GM23248 (cell line): ENCODE measurements at places on chromosomes 11 and 22. TPM values are rescaled to one million over a fixed set of nuclear protein-coding genes. Genes with fewer than 3 reads are reported as not detected.
A peak's percentile ranks its signal among the peaks of the same experiment; 100 is the strongest.

The BAIAP2L2 gene
- 13.2 and 13.4 TPM in 2 replicates for polyA plus RNA-seq

The ACR gene
- polyA plus RNA-seq, result not detected in 2 replicates

The MAJIN gene
- not detected in 2 replicates for polyA plus RNA-seq

The KRTAP5-9 gene
- not detected in 2 replicates for polyA plus RNA-seq

The CD3G gene
- not detected in 2 replicates for polyA plus RNA-seq

The PELI3 gene
- 5.3 and 5.8 TPM in 2 replicates for polyA plus RNA-seq

The ESRRA gene
- 17.2 and 18.1 TPM in 2 replicates for polyA plus RNA-seq

The DNAJB13 gene
- polyA plus RNA-seq, result 0.41 TPM in 2 replicates

The IGF2 gene
- 0.06 and 0.18 TPM in 2 replicates for polyA plus RNA-seq

The MPEG1 gene
- polyA plus RNA-seq, result not detected in 2 replicates

GRCh38 chr11:127491589-127491988 lies 491.0 kb upstream of the KIRREL3 start:
- no peak for DNase-seq

GRCh38 chr11:34356913-34357700 lies 703 bp downstream of the ABTB2 start:
- DNase-seq, result peak; percentile 80

GRCh38 chr11:102109896-102110760 lies at the start of gene YAP1:
Gene YAP1 (plus strand): TSS chr11:102110447. CDS start chr11:102110849, 402 bp downstream.
- DNase-seq, result peak; percentile 95

DNA sequence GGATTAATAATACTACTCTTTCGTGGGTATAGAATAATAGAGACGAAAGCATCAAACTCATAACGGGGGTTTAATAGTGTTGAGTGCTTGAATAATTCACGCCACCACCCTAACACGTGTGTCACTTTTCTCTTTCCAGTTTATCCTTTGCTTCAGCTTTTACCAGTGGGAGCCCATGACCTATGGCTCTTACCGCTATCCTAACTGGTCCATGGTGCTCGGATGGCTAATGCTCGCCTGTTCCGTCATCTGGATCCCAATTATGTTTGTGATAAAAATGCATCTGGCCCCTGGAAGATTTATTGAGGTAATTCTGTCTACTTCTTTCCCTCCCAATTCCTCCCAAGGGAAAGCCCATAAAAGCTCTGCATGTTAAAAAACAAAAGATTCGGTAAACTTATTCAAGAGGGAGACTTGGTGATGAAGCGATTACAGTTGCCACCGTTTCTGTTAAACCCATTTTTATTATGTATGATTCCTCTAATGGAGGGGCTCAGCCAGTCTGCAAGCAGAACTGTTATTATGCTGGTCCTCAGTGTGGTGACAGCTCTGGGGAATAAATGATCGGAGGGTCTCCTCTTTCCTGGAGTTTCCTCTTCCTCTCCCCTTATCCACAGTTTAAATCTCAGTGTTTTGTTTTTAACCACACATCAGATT lies 17.1 kb upstream of the NELL1 start:
- DNase-seq, result no peak

DNA sequence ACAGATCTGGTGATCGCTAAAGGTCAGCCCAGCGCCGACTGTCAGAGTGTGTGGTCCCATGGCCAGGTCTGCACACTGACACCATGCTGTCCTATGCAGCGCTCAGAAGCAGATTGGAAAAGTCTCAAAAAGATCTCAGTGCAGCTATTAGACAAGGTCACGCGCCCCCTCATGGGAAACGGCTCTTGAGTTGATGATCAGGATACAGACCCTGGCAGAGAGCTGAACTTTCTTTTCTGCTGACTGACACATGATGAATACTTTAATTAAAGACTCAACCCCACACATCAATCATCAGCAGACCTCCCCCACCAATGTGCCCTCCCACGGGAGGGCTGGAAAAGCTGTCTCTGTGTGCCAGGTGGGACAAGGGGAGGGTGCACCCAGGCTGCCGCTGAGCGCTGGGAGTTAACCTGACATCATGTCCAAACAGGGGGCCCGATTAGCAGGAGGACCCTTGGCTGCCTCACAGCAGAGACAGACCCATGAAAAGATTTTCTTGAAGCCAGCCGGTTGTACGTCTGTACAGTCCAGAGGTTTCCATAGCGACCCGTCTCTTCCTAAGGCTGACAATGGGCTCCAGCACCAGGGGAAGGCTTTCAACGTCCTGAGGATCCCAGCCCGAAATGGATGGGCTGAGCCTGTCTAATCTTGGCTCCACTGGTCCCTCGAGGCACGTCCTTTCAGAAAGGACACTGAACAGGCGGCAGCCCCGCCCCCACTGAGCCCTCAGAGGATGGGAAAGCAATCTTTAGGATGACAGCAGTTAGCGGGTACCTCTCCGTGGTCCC lies 26.9 kb downstream of the RASD2 start:
- DNase-seq, result no peak

DNA sequence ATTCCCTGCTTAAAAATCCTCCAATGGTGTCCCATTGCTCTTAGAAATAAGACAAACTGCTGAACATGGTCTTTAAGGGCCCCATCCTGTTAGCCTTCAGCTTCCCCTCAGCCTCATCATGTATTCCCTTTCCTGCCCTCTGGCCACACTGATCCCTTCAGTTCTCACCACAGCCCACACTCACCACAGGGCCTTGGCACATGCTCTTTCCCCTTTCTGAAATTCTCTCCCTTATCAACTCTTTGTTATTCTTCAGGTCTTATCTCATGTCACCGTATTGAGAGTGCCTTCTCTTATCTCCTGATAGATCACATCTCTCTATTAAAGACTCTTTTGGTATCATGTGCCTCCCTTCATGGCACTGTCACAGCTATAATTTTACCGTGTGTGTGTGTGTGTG lies 167.8 kb upstream of the MPPED2 start:
- no peak for DNase-seq

GRCh38 chr11:20754933-20755332 lies 85.5 kb downstream of the NELL1 start:
- no peak for DNase-seq

- DNase-seq, result no peak
These were observed 964 bp upstream of the REXO2 start for GRCh38 chr11:114438303-114438702.

- DNase-seq, result no peak
These were observed 40.1 kb upstream of the PRR5 start for GRCh38 chr22:44661659-44662569.

GRCh38 chr22:38401336-38402084 lies 53.5 kb downstream of the KCNJ4 start:
- DNase-seq, result no peak

DNA sequence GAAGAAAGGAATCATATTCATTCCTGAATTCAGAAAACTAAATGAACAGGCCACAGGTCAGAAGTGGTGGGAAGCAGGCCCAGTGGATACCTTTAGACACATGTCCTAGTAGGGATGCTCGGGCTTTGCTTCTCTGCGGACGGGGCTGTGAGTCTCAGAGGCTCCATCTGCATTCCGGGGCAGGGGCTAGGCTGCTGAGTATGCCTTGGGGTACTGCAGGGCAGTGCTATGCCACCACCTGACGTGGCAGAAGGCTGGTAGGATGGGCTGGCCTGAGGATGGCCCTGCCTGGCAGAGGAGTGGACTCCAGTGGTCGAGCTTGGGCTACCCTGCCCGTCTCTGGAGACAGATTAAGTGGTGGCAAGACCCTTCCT lies 9.6 kb downstream of the C22orf23 start:
- no peak for DNase-seq

- no peak for DNase-seq
These were observed 15.2 kb downstream of the ELMOD1 start for GRCh38 chr11:107606141-107606540.

DNA sequence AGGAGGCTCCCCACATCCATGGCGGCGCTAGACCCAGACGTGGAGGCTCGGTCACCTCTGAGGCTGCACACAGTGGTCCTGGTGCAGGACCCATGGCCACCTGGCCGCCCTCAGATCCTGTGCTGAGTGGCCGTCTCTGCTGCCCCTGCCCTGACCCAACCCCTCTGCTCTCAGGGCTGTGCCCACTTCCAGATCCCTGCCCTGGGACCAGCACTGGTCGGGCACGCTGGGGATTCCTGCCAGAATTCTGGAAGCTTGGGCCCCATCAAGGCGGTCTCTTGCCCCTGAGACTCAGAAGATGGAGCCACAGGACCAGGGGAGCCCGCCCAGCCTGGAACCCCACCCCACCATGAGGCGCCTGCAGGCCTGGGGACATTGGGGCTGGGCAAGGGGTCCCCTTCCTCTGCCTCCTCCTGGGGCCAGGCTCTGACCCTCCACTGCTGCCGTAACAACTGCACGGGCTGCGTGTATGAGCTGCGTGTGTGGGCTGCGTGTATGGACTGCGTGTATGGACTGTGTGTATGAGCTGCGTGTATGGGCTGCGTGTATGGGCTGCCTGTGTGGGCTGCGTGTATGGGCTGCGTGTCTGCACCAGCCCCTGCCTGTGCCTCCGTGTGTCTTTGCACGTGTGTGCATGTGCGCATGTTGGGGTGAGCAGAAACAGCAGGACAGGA lies 48.7 kb downstream of the IGLL1 start:
- DNase-seq, result no peak

DNA sequence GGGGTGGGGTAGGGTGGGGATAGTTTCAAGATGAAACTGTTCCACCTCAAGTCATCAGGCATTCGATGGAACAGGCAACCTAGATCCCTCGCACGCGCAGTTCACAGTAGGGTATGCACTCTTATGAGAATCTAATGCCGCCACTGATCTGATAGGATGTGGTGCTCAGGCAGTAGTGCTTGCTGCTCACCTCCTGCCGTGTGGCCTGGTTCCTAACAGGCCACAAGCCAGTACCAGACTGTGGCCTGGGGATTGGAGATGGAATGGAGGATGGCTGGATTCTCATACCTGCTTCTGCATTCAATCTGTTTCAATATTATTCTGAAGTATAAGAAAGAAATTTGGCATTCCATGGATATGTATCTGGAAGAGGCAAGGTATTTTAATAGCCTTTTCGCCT lies 73.1 kb downstream of the RBFOX2 start:
- no peak for DNase-seq

DNA sequence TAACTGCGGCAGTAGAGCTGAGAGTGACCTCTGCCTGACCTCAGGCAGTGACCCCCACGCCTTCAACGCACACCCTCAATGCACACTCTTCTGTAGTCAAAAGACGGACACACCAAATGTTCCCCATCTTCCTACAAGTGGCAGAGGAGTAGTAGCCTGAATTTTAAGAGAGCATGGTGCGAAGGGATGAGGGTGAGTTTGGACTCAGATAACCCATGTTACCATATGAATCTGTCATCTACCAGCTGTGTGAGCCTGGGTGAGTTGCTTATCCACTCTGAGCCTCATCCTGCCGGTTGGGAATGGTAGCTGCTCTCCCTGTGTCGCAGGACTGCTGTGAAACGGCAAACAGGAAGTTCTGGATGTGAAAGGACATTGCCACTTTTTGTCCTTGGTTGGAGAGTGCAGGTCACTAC lies 20.6 kb upstream of the ROBO3 start:
- no peak for DNase-seq

DNA sequence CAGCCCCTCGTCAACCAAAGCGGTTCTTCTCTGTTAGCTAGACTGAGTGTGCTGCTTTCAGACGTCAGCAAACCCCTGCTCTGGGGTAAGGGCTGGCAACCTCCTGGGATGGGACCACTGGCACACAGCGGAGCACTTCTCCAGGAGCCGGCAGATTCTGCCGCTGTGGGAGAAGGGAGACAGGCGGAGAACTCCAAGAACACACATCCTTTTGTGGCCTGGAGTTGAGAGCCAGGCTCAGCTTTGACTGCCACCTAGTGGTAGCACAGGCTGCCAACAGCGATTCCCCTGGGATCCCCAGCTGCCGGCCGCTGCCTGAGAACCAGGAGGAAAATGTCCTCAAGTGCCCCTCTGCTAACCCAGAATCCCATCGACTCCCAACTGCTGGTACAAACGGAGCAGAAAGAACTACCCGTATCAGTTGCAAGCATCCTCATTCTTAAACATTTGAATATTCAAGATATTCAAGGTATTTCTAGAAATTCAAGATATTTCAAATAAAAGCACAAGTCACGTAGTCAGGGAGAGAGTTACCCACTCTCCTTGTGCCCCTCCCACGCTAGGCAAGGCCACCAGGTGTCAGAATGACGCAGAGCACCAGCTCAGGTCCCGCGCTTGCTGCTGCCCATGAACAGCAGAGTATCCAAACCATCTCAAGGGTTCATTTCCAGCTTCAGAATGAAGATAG lies 4.9 kb downstream of the LTO1 start:
- peak; percentile 90 for DNase-seq

GRCh38 chr11:73661035-73661628 lies 14.8 kb downstream of the PLEKHB1 start:
- DNase-seq, result peak; percentile 92

GRCh38 chr11:113313601-113314000 lies 782 bp upstream of the TTC12 start:
- no peak for DNase-seq

GRCh38 chr11:128298271-128298670 lies 289.1 kb downstream of the ETS1 start:
- no peak for DNase-seq

- no peak for DNase-seq
These were observed 43.5 kb upstream of the TP53I11 start for GRCh38 chr11:44993971-44994704.

GRCh38 chr11:49995565-49995964 lies 13.2 kb upstream of the OR4C12 start:
- peak; percentile 86 for DNase-seq

DNA sequence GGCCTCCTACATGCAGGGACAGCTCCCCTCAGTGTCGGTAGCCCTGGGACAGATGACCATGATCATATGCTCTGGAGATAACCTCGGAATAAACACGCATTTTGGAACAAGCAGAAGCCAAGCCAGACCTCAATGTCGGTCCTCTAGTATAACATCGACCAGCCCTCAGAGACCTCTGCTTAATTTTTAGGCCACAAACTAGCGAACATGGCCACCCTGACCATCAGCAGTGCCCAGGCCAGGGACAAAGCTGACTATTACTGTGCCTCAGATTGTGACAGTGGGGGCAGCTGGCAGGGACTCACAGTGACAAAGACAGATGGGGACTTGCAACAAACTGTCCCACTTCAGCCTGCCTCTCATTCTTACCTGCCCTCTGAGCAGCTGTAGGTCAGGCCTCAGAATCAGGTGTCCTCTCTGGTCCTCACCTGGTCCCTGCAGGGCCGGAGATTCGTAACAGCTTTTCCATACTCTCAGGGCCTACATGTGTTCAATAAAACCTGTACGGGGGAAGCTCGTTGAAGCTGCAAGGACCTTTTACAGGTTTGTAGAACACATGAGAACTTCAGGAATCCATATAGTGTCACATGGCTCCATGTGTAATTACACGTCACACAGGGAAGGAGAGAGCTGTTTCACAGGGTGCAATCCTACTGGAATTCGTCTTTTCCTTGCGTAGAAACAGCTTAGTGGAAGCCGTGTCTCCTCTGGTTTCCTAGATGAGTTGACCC lies 72.8 kb upstream of the IGLL5 start:
- no peak for DNase-seq

DNA sequence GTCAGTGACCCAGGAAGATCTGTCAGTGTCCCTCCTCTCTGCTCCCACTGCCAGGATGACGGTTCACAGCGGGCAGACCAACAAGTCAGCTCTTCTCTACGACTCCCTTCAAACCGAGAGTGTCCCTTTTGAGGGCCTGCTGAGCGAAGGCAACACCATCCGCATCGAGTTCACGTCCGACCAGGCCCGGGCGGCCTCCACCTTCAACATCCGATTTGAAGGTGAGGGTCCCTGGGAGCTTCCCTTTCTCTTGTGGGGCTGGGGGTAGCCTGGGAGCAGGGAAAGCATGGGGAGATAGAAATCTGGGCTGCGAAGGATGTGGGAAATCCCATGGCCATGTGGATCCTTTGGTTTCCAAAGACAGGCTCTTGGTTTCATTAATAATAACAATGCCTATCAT lies 118.4 kb upstream of the ASPHD2 start:
- no peak for DNase-seq
